ENCODE measurements at places on chromosomes 11 and 22. TPM values are rescaled to one million over a fixed set of nuclear protein-coding genes. Genes with fewer than 3 reads are reported as not detected.

DNA sequence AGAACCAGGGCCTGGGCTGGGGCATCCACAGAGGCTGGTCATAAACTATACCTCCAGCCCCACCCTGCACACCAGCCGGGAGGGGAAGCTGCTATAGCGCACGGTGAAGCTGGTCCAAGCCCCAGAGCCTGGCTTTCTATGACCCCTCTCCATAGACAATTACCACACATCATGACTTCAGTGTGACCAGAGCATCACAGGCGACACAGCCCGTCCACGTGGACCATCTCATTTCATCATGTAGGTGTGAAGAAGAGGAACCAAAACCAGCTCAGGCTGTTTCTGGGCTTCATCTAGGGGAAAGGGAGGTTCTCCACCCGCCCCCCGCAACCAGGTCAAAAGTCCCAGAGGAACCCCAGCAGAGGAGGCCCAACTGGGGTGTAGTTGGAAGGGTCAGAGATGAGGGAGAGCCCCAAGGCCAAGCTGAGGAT, 3.0 kb downstream of the CXCR5 start:
- DNase-seq = no peak

DNA sequence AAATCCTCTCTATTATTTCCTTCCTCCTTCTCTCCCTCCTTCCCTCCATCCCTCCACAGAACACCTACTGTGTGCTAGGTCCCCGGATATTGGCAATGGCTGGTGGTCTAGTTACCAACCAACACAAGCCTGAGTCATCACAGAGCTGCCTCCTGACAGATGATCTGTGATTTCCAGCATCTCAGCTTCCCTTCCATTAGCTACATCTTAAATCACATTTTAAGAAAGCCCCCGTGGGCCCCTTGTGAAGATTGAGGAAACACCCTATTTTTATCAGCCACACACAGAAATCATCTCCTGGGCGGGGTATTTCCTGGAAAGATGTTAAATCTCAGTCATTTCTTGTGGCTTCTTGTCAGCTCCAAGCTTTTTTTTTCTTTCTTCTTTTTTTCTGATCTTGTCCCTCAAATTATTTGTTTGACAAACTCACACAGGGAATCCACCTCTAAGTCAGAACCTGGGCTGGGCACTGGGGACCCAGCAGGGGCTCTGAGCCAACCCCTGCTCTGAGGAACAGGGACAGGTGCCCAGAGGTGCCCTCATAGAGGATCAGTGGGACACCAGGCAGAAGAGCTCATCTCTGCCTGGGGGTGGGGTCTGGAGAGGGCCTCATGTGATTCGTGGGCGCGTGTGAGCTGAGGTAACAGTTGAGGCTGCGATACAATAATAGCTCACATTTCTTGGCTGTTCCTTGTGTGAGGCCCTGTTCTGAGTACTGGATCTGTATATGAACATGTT, 42.4 kb downstream of the CACNA1I start:
- no peak for DNase-seq

- DNase-seq = no peak
Observed at GRCh38 chr11:13286279-13286821, 8.8 kb downstream of the BMAL1 start.

- peak; percentile 19 for DNase-seq
Observed at GRCh38 chr11:91394727-91395414, 829.7 kb upstream of the FAT3 start.

The RASL10A gene
- total RNA-seq = 2.5 TPM
